Temporal lobe (tissue), 4 donors: ENCODE measurements at places on chromosomes 16 and 17. TPM values are rescaled to one million over a fixed set of nuclear protein-coding genes. Genes with fewer than 3 reads are reported as not detected.

The ZPBP2 gene
- not detected for total RNA-seq

The HSD11B2 gene
- not detected for total RNA-seq

The KRTAP3-2 gene
- total RNA-seq = not detected

The PMFBP1 gene
- total RNA-seq = 0.49 TPM

The SLC2A4 gene
- 0.25 TPM for total RNA-seq

The ARHGDIG gene
- 29.5 TPM for total RNA-seq

The DNAH17 gene
- under 0.01 TPM for total RNA-seq

The KRT12 gene
- total RNA-seq = not detected

The UTP4 gene
- 22.9 TPM for total RNA-seq

The OR1F1 gene
- 0.98 TPM for total RNA-seq

The CDRT15L2 gene
- not detected for total RNA-seq

The PERCC1 gene
- not detected for total RNA-seq

The EXOSC6 gene
- total RNA-seq = 64.9 TPM

The OTOA gene
- total RNA-seq = 0.25 TPM
